ENCODE measurements at places on chromosomes 1 and 21.

- no peak for DNase-seq
Observed at GRCh38 chr1:180617774-180618395, 13.9 kb upstream of the XPR1 start.

DNA sequence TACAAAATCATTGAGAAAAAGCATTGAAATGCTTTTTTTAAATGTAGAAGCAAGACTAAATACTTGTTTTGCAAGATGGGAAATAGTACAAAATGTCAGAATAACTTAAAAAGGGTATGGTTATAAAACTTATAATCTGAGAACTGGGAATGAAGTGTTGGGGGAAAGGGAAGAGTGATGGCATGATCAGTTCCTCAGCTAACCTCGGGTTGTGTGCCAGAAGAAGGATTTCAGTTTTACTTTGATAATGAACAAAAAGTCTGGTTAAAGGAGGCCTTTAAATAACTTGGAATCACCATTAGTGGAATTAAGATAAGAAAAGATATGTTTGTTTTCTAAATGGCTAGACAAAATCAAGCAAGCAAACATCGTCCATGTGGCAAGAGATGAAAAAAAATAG lies 20.7 kb downstream of the NEK7 start:
- no peak for DNase-seq

DNA sequence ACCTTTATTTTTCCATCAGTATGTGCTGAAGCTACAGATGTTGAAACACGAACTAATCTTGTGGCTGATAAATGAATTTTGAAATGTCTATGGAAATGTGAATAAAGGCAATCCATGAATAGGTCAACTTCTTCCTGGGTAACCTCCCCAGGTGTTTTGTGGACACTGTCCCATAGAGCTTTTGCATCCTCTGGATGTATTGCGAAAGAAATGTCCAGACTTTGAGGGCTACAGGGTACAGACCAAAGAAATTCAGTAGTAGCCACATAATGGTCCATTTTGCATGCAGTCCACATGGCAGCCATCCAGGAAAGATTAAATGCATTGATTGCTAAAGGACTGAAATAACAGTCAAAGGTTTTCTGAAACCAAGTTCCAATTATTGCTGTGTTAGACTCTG lies 21.5 kb upstream of the DARS2 start:
- DNase-seq, result no peak

DNA sequence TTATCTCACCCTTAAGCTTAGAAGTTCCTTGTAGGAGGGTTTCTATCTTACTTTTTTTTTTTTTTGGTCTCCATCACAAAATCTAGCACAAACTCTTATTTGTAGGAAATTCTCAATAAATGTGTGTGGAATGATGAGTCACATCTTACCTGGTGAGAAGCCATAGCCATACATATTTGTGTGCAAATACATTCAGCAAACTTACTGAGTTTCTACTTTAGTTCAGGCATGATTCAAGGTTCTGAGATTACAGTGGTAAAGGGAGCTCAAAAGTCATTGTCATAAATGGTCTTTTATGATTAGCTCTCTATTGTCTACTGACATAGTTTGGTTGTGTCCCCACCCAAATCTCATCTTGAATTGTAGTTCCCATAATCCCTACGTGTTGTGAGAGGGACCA lies 193.1 kb upstream of the UBE2U start:
- DNase-seq, result no peak

- no peak for DNase-seq
Observed at GRCh38 chr1:98398649-98399048, 262.9 kb upstream of the SNX7 start.

DNA sequence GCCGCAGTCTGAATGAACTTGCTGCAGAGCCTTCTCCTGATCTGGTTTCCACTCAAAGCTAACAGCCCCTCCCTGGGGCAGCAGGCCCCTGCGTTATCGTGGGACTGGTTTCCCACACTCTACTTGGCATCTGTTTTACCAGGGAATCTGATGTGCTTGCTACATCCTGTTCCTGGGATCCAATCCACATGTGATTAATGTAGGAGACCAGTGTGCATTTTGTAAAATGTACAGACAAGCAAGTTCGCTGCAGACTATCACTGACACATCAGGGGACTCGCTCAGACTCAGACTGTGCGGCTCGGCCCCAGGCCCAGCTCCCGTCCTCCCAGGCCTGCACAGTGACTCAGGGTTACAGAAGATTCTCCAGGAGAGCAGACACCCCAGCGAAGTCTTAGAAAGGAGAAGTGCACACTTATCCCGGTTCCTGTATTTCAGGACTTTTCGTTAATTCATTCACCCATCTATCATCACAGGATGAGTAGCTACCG lies 340.1 kb downstream of the MATN1 start:
- DNase-seq, result no peak

GRCh38 chr1:223189903-223190724 lies 47.1 kb upstream of the TLR5 start:
- DNase-seq, result peak; percentile 64

- DNase-seq, result no peak
Observed at GRCh38 chr1:150109586-150109985, 40.1 kb upstream of the PLEKHO1 start.

GRCh38 chr21:37683396-37684114 lies 232.7 kb downstream of the KCNJ6 start:
- DNase-seq, result no peak

DNA sequence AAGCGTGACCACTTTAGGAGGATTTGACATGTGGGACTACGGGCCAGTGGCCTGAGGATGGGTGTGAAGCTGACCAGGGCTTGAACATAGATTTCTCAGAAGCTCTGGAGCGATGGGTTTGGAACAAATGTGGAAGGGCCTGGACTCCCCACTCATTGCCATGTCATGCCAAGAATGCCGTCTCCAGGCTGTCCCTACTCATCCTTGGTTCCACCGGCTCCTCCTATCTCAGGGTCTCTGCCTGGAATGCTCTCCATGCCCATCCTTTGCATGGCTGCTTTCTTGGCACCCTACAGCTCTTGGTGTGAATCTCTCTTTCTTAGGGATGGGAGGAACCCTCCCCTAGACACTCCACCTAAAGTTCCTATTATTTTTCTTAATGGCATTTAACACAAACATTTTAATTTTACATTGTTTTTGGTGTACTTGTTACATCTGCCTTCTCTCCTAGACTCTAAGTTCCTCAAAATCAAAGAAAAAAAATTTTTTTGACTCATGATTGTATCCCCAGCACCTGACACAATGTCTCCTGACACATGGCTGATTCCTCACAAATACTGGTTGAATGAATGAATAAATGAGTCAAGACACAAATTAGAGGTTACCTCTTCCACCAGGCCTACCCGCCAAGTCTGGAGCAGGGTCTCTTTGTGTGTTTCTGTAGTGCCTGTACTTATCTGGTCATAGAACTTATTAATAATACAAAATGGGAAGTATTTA lies 114.5 kb downstream of the OMA1 start:
- no peak for DNase-seq

GRCh38 chr1:3022511-3022973 lies 1.3 kb downstream of the ACTRT2 start:
- DNase-seq, result no peak

- DNase-seq, result no peak
Observed at GRCh38 chr1:192550922-192551534, 24.5 kb upstream of the RGS1 start.

- no peak for DNase-seq
Observed at GRCh38 chr1:81452693-81453366, 347.9 kb upstream of the ADGRL2 start.

DNA sequence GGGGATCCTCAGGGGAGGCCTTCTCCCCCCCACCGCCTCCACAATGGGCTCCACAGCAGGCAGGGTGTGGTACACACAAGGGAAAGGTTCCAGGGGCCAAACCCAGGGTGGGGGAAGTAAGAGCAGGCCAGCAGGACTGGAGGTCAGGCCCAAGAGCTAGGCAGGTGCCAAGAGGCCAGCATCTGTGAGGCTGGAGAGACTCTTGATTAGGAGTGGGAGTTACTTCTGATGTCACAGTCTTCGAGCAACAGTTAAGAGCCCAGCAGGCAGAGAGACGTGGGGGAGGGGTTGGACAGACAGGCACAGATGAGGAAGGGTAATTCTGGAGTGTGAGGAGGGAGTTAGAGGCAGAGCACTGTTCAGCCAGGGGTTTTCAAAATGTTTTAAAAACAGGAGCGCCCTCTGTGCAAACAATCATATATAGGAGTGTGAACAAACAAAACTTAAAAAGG lies 55.8 kb downstream of the SLC9A1 start:
- no peak for DNase-seq

GRCh38 chr1:2226525-2227345 lies 1.4 kb upstream of the SKI start:
- no peak for DNase-seq

GRCh38 chr1:228208831-228209551 lies 1.1 kb downstream of the OBSCN start:
- DNase-seq, result no peak

- DNase-seq, result peak; percentile 76
Observed at GRCh38 chr1:202807926-202808757, at the start of gene KDM5B. KDM5B (minus strand) TSS chr1:202808421; CDS start chr1:202808305, 116 bp downstream.

- DNase-seq, result no peak
Observed at GRCh38 chr1:22217811-22218460, 75.0 kb upstream of the WNT4 start.

DNA sequence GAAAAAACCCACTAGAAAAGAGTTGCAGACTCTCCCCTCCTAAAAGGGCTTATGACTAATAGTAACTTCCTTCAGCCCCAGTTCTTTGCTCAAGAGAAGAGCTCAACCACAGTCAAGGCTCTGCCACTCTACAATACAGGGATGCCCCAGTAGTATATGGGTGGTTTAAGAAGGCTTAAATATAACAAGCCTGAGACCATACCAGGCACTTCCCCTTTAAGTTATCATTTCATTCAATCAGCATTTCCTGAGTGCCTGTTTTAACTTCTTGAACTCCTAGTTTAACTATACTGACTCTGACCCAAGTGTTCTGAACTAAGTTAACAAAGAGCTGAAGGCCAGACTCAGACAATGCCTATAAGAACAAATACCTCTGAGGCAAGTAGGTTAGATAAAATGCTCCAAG lies 19.8 kb downstream of the PRPF38A start:
- DNase-seq, result peak; percentile 30

- DNase-seq, result no peak
Observed at GRCh38 chr1:84859866-84860265, 33.1 kb downstream of the LPAR3 start.

DNA sequence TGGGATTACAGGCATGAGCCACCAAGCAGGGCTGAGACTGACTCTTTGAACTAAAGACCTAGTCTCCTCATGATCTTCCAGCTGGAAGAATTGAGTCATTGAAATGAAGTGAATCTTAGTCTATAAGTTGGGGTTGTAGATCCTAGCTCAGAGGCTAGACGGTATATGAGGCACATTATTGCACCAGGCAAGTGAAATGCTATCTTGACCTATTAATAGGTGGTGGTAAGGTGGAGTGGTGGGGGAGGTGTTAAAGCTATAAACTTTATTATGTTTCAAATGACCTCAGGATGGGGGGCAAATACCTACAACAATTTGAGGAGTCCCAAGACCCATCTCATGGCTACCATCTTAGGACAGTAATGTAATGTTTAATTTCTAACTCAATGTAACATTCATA lies 36.8 kb upstream of the SLC16A1 start:
- no peak for DNase-seq

DNA sequence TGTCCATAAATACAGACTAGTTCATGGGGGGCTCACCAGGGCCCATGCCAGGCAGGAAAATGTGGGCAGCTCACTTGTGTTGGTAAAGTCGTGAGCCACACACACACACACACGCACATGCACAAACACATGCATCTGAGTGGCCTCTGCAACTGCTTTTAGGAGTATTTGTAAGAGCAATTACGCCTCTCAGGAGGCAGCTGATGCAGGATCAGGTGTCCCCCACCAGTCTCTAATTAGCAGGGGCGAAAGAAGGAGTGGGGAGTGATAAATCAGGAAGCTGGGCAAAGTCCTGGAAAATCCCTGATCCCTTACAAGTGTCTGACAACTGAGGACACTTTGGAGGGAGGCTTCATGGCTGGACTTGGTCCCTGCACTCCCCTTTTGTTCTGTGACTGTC lies 5.7 kb upstream of the IVL start:
- no peak for DNase-seq

GRCh38 chr1:233268389-233269022 lies 27.0 kb downstream of the PCNX2 start:
- no peak for DNase-seq

GRCh38 chr21:41767606-41768436 lies 969 bp upstream of the RIPK4 start:
- DNase-seq, result no peak

DNA sequence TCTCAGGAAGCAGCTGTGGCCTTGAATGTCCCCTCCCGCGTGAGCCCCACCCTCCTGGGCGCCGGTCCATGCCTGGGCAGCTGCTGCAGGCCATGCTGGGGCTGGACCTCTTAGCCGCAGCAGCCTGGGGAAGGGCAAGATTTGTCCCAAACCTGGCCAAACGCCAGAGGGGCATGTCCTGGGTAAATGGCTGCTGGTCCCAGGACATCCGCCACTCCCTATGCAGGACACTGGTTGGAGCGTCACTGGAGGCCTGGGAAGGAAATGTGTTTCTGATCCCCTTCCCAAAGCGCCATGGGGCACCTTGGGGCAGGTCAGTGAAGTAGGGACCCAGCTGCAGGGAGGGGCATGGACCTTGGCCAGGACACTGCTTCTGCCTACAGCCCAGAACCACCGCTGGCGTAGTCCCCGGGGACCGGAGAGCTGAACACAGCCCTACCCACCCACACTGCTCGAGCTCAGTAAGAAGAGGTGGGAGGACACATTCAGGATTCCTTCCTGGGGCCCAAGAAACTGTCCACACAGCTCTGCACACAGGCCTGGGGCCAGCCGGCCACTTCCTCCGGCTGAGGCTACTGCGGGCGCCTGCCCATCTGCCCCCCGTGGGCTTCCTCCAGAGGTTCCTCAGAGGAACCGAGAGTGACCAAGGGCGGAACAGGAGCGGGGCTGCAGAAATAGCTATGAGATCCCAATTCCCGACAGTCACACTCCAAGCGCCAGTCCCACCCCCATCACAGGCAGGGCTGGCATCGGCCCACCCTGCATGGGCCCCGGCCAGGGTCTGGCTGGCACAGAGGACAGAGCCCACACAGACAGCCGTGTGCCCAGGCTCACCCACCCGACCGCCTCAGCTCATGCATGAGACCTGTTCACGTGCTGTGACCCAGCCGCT lies 10.8 kb upstream of the PLEKHG5 start:
- DNase-seq, result no peak

DNA sequence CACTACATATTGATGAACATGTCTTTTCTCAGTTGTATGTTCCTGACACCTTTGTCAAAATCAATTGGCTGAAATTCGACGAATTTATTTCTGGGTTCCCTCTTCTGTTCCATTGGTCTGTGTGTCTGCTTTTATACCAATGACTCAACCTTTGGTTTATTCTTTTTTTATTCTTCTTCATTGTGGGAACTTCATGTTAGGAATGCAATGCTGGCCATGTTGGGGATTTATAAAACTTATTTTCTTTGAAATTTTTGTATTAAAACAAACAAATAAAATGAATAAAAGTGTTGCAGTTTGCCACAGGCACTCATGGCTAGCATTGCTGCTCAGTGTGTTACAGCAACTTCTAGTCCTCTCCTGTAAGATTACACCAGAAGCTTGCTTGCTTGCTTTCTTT lies 287.8 kb downstream of the DUSP10 start:
- no peak for DNase-seq

DNA sequence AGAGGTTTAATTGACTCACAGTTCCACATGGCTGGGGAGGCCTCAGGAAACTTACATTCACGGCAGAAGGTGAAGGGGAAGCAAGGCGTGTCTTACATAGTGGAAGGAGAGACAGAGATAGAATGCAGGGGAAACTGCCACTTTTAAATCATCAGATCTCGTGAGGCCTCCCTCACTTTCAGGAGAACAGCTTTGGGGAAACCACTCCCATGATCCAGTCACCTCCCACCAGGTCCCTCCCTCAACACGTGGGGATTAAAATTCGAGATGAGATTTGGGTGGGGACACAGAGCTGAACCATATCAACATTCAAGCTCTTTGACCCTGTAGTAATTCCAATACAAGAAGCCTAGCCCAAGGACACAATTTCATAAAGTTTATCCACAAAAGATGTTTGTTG lies 13.7 kb downstream of the PIGP start:
- DNase-seq, result no peak
